ENCODE measurements at places on chromosomes 2 and 18. TPM values are rescaled to one million over a fixed set of nuclear protein-coding genes. Genes with fewer than 3 reads are reported as not detected.

Gene ELMOD3
- total RNA-seq, result 11.9 TPM

Gene TACR1
- not detected for total RNA-seq

Gene ANKAR
- total RNA-seq, result 1.1 TPM

Gene CABLES1
- total RNA-seq, result 13.3 TPM

Gene EPAS1
- 3.8 TPM for total RNA-seq

Gene EFEMP1
- 44.5 TPM for total RNA-seq

Gene SULT1C2
- 2.5 TPM for total RNA-seq

Gene NAT8
- not detected for total RNA-seq

Gene ANKRD62
- total RNA-seq, result not detected

Gene BMP10
- not detected for total RNA-seq

Gene AQP12A
- not detected for total RNA-seq

Gene GNAL
- total RNA-seq, result 2.3 TPM

Gene REG1B
- not detected for total RNA-seq

Gene CD8B2
- total RNA-seq, result not detected

Measured in A375 (cell line).